ENCODE measurements at places on chromosomes 3 and 15.

DNA sequence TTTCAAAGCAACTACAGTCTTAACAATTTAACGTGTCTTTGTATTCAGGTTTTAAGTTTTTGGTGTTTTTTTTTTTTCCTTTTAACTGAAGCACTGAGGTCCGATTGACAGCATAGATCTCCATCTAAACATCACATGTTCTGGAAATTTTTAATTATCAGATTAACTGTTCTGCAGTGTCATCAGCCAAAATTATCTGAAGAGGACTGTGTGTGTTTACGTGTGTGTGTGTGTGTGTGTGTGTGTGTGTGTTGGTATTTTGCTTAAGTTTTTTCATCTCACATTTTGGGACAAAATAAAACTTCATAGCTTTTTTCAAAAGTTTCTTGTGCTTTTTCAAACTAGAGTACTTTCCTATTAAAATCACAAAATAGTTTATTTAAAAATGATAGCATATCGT, 1.8 kb downstream of the PIK3CA start:
- DNase-seq: no peak

DNA sequence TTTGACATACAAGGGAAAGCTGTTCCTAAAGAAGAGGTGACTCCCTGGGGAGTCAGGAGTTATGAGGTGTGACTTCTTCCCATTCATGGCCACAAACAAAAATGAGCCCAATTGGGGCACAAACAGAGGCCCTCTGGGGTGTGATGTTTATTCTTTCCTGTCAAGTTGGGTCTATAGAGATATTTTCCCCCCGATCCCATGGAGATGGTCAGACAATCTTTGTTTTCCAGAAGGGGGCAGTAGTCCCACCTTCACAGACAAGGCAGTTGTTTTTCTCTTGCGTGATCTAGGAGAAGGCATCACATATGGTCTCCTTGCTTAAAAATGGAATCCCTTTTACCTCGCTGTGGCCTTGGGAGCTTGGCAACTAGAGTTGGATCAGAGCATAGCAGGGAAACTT, 110.3 kb downstream of the MFSD1 start:
- no peak for DNase-seq

- DNase-seq: no peak
Measured at GRCh38 chr3:165459924-165460835, 264.0 kb upstream of the SLITRK3 start.

- no peak for DNase-seq
Measured at GRCh38 chr15:65818927-65819562, 27.0 kb upstream of the DENND4A start.

GRCh38 chr3:55765398-55765797, 278.3 kb upstream of the WNT5A start:
- DNase-seq: no peak

DNA sequence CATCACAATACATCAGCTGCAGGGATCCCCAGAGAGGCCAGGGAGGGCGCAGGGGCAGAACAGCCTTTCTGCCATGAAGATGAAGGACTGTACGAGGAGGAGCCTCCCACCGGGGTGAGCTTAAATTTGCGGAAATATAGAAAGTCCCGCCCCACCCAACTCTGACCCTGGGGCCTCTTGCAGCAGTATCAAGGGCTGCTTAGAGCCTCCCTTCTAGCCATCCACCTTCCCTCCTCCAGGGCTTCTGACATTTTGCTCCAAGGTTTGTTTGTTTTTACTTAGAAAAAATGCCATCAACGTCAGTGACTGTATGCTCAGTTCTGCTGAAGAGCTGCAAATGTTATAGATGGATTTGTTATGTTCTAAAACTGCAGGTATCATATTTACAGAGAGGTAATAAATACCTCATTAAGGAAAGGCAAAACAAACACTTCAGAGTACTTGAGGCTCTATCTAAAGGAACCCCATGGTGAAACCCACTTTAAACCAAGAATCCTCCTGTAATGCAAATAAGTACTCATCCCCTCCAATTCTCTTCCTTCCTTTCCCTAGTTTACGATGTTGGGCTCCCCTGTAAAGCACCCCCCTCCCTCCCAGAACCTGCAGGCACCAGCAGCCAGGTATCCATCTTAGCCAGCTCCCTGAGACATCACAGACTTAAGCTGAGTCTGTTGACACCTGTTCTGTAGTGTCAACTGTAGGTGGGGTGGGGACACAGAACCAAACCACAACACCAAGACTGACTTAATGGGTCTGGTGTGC, 30.5 kb downstream of the RFTN1 start:
- DNase-seq: no peak

DNA sequence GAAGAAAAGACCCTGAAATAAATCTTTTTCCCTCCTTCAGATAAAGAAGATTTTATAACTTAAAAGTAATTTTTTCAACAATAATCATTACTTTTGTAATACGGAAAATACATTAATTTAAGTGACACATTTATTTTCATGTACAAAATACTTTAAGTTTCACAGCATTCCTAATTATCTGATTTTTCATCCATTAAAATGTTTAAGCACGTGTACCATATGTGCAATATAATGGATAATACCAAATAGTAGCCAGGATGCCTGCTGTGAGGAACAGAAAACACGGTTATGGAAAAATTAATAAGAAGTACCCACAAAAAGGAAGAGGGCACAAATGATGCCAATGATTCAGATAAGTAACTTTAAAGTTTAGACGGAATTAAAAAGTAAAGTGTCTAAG, 33.5 kb downstream of the ADAM10 start:
- DNase-seq: no peak

DNA sequence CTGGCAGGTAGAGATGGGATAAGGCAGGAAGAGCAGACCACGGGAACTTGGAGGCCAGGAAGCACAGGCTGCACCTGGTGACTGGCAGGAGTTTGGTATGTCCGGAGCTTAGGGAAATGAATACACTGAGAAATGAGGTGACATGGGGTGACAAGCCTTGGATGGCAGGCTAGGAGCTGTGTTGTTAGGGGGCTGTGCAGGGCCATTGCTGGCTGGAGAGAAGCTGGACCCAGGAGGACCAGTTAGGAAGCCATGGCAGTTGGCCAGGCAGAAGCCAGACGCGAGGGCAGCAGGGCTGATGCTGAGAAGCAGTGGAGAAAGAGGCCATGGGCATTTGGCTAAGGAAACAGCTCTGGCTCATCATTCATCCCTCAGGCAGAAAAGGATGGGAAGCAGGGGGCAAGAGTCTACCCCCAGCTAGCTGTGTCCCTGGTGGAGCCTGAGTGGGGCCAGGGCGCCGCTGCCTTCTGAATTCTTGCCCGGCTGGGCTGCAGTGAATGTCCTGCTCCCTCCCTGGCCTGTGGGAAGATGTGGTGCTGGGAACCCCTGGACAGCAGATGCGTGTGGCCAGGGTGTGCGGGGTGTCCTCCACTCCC, 255.8 kb downstream of the FAM43A start:
- DNase-seq: no peak

GRCh38 chr3:169299129-169299528, 364.4 kb downstream of the MECOM start:
- DNase-seq: no peak

GRCh38 chr3:143973259-143974021, 1.8 kb downstream of the DIPK2A start:
- no peak for DNase-seq

DNA sequence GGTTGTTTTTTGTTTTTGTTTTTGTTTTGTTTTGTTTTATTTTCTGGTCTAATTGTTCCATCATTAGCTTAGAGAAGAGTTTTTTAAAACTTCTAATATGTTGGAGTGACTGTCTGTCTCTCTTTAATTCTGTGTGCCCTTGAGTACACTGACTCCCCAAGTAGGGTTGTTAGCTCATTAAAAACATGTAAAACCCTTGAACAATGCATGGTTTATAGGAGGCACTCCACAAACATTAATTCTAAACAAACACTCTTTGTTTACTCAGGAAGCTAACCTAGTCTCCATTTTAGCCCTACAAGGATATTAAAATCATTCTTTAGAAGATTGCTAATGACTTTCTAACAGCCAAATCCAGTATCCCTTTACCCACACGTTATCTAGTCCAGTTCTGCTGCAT, 100.5 kb downstream of the CGGBP1 start:
- no peak for DNase-seq

GRCh38 chr3:64398476-64398875, 173.2 kb upstream of the PRICKLE2 start:
- DNase-seq: no peak

DNA sequence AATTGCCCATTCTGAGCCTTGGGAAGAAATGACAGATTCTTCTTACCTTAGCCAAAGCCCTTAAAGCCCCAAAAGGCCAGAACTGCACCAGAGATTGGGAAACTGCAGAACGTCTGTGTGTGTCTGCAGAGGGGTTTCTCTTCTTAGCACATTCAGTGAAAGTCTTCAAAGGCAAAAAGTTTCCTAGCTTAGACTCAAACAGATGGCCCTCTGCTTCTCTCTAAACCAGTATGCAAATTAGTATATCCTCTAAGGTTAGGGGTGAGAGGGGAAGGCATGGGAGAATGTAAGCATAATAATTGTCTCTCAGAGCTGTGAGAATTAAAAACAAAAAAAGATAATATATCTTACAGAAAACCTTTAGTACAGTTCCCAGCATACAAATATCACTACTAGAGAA, 334.0 kb upstream of the MCTP2 start:
- DNase-seq: no peak

- DNase-seq: no peak
Measured at GRCh38 chr15:70362886-70363285, 265.2 kb upstream of the TLE3 start.

DNA sequence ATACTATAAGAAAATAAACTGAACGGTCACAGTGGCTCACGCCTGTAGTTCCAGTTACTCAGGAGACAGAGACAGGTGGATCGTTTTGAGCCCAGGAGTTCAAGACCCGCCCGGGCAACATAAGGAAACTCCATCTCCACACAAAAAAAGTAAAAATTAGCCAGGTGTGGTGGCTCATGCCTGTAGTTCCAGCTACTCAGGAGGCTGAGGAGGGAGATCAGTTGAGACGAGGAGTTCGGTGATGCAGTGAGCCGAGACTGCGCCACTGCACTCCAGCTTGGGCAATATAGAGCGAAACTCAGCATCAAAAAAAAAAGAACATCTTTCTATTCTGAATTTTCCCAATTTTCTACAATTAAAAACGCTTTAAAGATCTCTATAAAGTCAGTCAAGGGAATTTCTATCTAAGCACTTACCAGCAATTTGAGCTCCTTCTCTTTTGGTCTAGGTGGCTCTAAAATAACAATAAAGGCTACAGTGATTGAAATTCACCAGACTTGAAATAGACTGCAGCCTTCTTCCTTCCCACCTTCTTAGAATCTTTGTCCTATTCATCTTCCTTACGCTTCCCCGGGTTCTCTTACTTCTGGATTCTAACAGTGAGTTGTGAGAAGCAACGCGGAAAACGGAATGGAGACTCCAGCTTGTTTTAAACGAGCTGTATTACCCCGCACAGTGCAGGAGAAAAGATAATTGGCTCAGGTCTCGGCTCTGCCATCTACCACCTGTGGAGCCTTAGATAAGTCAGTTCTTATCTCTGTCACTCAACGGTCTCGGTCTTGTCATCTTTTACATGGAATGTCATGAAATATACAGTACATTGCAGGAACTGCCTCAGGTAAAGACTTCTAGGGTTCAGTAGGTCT, 812 bp upstream of the SEC62 start:
- DNase-seq: peak; percentile 88

- DNase-seq: no peak
Measured at GRCh38 chr15:62927196-62927595, 115.4 kb upstream of the TPM1 start.

DNA sequence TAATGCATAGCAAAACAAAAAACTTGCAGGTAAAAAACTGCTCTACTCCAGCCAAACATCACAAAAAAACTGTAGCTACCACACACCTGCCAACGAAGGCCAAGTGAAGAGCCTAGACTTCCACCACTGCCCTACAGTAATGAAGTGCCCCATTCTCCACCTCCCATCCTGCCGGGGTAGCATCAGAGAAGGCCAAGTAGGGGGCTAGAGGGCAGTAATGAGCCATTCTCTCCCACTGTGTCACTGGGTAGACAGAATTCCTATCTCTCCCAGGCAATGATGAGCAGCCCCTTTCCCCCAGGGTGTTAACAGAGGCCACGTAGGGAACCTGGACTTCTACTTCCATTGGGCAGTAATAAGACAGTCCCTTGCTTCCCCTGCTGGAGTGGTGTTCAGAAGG, 9.5 kb downstream of the SEC22C start:
- no peak for DNase-seq

GRCh38 chr3:40407611-40408010, 20.6 kb downstream of the ENTPD3 start:
- DNase-seq: no peak

DNA sequence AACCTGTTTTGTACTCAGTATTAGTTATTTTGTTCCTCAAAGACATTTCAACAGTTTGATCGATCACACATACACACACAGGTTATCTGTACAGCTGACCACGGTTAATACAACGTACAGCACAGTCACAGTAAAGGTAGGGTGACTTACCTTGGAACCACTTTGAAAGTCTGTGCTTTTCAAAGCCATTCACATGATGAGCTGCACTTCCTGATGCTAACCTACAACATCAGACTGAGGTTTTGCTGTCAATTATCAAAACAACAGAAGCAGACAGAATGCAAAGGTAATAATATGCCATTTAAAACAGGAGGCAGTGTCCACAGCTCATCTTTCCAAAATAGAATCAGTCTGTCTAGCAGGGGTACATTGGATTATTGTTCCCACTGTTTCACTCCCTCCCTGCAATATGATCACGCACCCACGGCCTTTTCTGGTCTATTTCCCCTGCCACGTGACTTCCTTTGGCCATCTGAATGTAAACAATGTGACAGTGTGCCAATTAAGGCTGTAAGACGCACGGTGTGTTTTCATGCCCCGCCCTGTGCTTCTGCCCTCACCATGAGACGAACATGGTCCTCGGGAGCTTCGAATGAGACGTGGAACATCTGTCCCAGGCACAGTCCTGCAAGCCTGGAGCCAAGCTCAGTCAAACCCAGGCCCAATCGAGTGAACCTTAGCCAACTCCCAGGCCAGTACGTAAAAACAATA, 102.4 kb downstream of the FMN1 start:
- DNase-seq: no peak

DNA sequence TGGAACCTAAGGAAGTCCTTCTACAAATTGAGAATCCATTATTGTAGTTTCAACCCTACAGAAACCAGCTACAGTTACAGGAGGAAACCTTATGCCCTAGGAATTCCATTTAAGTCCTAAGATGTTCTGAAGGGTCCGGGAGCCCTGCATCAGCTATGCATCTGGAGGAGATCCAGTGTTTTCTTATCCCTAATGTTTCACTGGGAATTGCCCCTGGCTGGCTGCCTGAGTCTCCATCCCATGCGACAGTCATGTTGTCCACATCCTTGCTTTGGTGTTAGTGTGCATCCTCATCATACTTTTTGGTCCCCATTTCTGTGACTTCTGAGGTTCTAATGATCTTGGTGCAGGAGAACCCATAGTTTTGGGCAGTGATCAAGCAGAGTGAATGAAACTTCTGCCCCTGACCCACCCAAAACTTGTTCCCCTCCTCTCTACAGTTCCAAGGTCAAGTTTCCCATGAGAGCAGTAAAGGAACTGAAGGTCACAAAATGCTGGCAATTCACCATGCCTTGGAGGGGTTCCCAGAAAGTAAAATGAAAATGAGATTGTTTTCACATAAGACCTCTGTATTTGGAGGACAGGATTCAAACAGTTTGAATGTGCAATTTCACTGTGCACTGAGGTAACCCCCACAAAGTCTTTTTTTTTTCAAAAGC, 121.9 kb upstream of the PHLDB2 start:
- no peak for DNase-seq

Data from brain (organoid and tissue), 16 donors.